DMS79 (cell line): ENCODE measurements at places on chromosomes 4 and X.

- no peak for DNase-seq
These were observed 5.4 kb upstream of the USP46 start for GRCh38 chr4:52664479-52664878.

GRCh38 chr4:151031831-151032605, 16.9 kb upstream of the LRBA start:
- no peak for DNase-seq

DNA sequence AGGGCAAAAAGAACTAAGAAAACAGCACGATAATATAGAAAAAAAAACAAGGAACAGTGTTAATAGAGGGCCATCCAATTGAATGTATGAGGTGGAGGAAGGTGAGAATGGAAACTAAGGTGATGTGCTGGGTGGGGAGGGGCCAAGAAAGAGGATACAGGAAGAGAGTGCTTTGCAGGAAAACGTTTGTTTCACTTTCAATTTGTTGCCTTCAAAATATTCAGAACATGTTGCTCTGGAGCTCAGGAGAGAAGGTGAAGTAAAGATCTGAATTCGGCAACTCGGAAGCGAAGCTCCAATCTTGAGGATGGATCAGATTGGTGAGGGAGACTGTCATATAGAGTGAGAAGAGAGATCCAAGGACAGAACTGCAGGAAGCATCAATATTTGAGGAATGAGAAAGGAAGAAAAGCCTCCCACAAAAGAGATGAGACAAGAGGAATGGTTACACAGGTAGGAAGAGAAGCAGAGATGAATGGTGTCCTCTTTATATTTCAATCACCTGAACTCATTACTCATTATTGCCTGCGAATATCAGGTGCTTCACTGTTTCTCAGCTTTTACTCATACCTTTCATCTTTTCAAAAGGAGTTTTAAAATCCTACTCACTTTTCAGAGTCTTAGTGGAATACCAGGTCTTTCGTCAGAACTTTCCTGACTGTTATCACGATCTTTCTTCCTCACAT, 14.7 kb upstream of the SEC24D start:
- no peak for DNase-seq

DNA sequence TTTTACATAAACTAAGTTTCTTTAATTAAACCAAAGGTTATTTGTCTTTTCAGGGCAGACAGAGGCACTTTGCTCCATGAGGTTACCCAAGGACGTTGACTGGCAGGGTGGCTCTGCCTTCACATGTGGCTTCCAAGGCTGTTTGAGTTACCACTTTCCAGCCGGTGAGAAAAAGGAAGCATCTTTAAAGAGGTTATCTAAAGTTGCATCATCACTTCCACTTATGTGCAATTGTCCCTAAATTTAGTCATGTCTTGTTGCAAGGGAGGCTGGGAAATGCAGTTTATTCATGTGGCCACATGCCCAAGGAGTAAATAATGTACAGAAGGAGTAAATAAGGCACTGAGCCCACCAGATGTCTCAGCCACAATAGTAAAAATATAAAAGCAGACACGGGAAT, 29.0 kb upstream of the RAP1GDS1 start:
- no peak for DNase-seq

DNA sequence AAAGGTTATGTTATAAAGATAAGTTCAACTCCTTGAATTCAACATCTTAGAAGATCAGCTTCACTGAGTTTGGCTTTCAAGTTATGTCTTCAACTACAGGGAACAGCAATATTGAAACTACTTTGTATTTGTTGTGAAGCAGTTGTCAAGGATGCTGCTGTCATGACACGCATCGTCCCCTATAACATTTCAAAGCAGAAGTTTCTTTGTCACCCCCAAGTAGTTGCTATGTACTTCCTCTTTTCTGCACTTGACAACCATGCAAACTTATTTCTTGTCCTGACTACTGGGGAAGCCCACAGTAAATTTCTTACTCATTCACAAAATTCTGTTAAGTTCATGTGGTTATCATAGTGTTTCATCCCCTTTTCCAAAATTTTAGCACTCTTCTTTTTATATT, 14.3 kb downstream of the ANTXR2 start:
- no peak for DNase-seq

DNA sequence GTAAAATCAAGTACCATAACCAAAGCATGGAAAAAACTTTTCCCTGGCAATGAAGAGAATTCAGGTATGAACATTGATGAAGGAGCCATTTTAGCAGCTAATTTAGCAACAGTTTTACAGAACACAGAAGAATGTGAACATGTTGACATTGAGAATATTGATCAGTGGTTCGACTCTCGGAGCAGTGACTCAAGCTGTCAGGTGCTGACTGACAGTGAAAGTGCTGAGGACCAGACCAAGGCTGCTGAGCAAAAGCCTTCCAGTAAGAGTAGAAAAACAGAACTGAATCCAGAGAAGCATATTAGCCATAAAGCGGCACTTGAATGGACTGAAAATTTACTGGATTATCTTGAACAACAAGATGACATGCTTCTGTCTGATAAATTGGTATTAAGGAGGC, 2.8 kb downstream of the TIGD2 start:
- no peak for DNase-seq

GRCh38 chr4:17336524-17336961, 175.3 kb downstream of the QDPR start:
- no peak for DNase-seq

- no peak for DNase-seq
These were observed 54.7 kb downstream of the GLUD2 start for GRCh38 chrX:121102101-121102500.

- DNase-seq = no peak
These were observed 885 bp downstream of the CCDC110 start for GRCh38 chr4:185470501-185471195.

GRCh38 chr4:183074288-183074990, 24.6 kb upstream of the WWC2 start:
- no peak for DNase-seq

DNA sequence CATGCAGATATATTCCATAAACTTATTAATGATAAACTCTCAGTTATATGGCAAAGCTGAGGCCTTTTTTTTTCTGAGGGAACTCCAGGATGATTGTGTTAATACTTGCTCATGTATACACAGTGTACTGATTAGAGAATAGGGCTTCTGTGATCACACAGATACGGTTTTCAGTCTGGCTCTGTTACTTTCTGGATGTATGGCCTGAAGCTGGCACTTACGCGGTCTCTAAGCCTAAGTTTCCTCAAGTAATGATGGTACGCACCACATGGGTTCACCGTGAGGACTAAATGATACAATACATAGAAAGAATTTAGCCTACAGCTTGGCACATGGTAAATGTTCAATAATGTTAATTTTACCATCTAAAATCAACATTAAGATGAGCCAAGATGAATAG, 73.8 kb downstream of the SEC24D start:
- no peak for DNase-seq

GRCh38 chr4:38804654-38805295, at the start of gene TLR1:
Gene TLR1 (minus strand): TSS chr4:38804791. CDS start chr4:38798831, 5,960 bp downstream.
- no peak for DNase-seq

GRCh38 chr4:53361451-53361850, 4.4 kb downstream of the SCFD2 start:
- DNase-seq = no peak

- no peak for DNase-seq
These were observed 54.6 kb upstream of the ATP8A1 start for GRCh38 chr4:42711496-42711895.

- DNase-seq = no peak
These were observed 196.4 kb downstream of the GALNTL6 start for GRCh38 chr4:172009446-172010230.

- no peak for DNase-seq
These were observed 684.0 kb upstream of the MAGEB2 start for GRCh38 chrX:29531336-29531735.

DNA sequence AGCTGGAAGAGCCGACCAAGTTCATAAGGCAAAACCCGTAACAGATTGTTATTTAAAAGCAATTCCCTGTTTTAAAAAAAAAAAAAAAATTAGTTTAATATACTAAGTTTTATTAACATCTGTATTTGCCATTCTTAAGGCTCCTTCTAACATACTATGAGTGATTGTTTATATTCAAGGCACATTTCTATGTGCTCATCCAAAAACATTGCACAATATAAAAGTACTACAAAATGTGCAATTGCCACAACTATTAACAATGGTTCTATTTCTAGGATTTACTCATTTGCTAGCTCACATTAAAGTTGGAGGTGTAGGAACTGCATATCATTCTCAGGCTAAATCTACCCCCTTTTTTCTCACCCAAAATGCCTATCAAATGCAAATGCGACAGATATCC, 46.1 kb downstream of the CNOT6L start:
- DNase-seq = no peak

DNA sequence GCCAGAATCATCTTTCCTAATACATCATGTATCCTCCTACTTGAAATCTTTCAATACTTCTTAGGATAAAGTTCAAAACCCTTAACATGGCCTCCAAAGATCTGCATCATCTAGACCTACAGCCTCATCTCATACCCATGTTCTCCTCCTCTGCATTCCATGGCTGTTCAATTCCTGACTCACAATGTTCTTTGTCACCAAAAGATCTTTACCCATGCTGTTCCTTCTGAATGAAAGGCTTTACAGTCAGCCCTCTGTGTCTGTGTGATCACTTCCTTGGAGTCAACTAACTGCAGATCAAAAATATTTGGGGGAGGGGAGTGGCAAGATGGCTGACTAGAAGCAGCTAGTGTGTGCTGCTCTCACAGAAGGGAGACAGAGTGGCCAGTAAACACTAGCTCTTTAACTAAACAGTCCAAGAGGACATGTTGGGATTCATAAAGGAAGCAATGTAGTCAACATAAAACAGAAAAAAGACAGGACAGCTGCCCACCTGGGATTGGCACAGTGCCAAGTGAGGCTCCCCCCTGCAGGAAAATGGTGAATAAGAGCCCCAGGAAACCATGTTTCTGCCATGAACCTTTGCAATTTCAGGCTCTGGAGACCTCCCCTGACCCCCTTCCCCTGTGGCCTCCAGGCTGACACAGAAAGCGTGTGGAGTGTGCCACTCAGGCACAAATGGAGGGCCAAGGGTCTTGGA, 31.9 kb downstream of the CBR4 start:
- no peak for DNase-seq

DNA sequence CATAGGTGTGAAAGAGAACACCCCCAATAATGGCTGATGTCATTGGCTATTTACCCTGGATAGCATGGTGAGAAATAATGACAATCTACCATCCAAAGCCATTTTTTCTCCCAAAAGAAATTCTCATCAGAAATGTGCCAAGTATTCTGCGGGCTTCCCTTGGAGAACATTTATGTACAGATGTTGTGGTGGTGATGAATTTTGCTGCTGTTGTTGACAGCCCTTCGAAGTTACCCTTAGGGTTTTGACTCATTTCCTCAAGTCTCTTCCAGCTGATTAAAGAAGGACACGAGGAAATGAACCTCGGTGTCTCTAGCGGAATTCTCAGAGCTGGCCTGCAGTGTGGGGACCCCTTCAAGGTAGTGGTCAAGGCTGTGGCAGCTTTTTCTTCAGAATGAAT, 3.4 kb downstream of the KIT start:
- no peak for DNase-seq

GRCh38 chr4:61933527-61933926, 733.4 kb downstream of the ADGRL3 start:
- DNase-seq = no peak

- no peak for DNase-seq
These were observed 37.7 kb downstream of the NHS start for GRCh38 chrX:17412692-17413091.
